Activated T-helper 2 cell treated with anti-CD3 and anti-CD28 coated beads, Interferon-gamma antibody, Interleukin-2, Interleukin-4, amounts not matched to agents 10 μg/mL and 5 μg/mL and 100 μg/mL, durations not matched to agents 14 hours and 24 hours and 36 hours (primary cell): ENCODE measurements at places on chromosomes 2 and 18. TPM values are rescaled to one million over a fixed set of nuclear protein-coding genes. Genes with fewer than 3 reads are reported as not detected.

GRCh38 chr2:61585383-61585782, 47.2 kb upstream of the XPO1 start:
- no peaks in the 10 kb centered on the region for H3K36me3 ChIP-seq
- no peaks in the 10 kb centered on the region for H3K4me1 ChIP-seq
- no peak overlapping the region for H3K4me3 ChIP-seq
- no peaks in the 10 kb centered on the region for H3K27me3 ChIP-seq
- no peak overlapping the region for H3K27ac ChIP-seq
- no peak for DNase-seq

DNA sequence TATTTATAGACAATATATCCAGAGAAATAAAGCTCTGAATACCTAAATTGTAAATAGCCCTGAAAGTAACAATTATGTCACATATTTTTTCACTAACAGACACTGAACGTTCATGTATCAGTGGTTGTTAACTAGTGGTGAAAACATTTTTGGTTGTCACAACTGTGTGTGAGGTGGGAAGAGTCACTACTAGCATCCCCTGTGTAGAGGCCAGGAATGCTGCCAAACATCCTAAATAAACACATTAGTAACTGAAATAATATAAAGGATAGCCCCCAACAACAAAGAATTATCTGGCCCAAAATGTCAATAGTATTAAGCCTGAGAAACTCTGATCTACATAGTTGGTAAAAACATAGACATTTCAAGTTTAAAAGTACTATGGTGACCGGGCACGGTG, 64.5 kb downstream of the ROCK1 start:
- no peaks in the 10 kb centered on the region for H3K27me3 ChIP-seq
- peaks cover 15% of the 10 kb centered on the region for H3K4me1 ChIP-seq
- no peak overlapping the region for H3K4me3 ChIP-seq
- DNase-seq = no peak
- H3K36me3 ChIP-seq = peaks cover 31% of the 10 kb centered on the region

The SOCS6 gene
- total RNA-seq = 3.8 and 4.5 TPM in 2 replicates

GRCh38 chr2:163247156-163247846, 408.7 kb upstream of the KCNH7 start:
- H3K36me3 ChIP-seq = no peaks in the 10 kb centered on the region
- H3K27ac ChIP-seq = no peak overlapping the region
- no peaks in the 10 kb centered on the region for H3K4me1 ChIP-seq
- no peak overlapping the region for H3K4me3 ChIP-seq
- no peaks in the 10 kb centered on the region for H3K27me3 ChIP-seq

GRCh38 chr2:105393373-105394055, 5.3 kb downstream of the FHL2 start:
- H3K36me3 ChIP-seq = no peaks in the 10 kb centered on the region
- no peak overlapping the region for H3K27ac ChIP-seq
- H3K4me1 ChIP-seq = peaks cover 10% of the 10 kb centered on the region

- H3K27ac ChIP-seq = no peak overlapping the region
- no peak overlapping the region for H3K4me3 ChIP-seq
- no peak for DNase-seq
- peaks cover 9% of the 10 kb centered on the region for H3K4me1 ChIP-seq
- peaks cover 61% of the 10 kb centered on the region for H3K27me3 ChIP-seq
These were observed 585.1 kb downstream of the ZEB2 start for GRCh38 chr2:143934626-143935481.
